ENCODE measurements at places on chromosomes 4 and X.

DNA sequence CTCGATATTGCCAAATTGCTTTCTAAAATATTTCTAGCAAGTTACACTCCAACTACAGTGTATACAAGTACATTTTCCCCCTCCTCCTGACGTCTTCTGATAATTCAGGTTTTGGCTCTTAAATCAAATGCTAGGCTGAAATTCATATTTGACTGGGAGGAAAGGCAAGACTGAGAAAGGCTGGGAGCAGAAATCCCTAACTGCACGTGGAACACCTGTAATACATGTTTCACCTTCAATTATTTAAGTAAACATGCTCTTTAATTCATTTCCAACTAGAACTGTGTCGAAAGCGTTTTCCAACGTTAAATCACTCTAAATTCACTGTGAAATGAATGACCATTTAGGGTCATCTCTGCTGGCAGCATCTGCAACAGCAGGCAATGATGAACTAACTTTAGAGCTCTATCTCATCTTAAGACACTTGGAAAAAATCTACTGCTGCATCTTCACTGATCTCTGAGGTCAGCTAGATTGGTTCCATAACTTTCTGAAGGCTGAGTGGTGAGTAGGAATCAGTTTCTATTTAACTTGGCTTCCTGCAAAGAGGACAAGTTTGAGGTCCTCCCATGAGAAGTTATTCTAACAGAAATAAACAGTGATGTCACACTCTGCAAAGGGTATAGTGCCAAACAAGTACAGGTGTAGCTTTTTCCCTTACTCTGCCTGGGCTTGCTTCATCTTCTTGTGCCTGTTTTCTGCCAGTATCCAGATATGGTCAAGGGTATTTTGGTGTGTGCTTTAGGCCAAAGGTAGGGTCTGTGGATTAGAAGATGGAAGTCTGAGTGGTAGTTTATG is 144.3 kb upstream of the PAK3 start:
- no peaks in the 10 kb centered on the region for H3K4me1 ChIP-seq
- no peak overlapping the region for H3K27ac ChIP-seq
- DNase-seq, result no peak
- H3K27me3 ChIP-seq, result no peaks in the 10 kb centered on the region
- no peak overlapping the region for H3K4me3 ChIP-seq
- H3K36me3 ChIP-seq, result no peaks in the 10 kb centered on the region

DNA sequence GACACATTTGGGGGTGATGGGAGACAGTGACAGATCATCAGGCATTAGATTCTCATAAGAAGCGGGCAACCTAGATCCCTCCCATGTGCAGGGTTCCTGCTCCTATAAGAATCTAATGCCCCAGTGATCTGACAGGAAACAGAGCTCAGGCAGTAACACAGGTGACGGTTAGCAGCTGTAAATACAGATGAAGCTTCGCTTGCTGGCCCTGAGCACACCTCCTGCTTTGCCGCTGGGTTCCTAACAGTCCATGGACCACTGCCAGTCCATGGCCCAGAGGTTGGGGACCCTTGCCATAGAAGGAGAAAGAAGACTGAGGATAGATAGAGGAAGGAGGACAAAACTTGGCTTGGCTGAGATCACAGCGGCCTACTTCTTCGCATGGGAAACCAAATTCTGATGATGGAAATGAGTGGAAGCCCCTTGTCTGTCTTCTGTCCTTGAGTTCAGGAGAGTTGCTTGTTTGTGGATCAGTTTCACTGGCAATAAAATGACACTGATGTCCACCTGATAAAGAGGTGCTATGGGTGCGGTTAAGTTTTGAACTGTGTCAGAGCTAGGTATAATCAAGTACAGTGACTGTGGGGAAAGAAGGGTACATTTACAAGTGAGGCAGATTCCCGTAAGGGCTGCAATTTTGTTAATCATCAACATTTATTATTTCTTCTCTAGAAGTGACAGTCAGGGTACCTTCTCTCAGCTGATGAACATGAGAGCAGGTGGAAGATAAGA is 1.7 kb upstream of the TIFA start:
- peak overlapping the region; percentile 86 for H3K27ac ChIP-seq
- no peaks in the 10 kb centered on the region for H3K27me3 ChIP-seq
- H3K4me3 ChIP-seq, result peak overlapping the region; percentile 14
- peaks cover 47% of the 10 kb centered on the region for H3K4me1 ChIP-seq
- DNase-seq, result no peak

- H3K36me3 ChIP-seq, result no peaks in the 10 kb centered on the region
- H3K4me1 ChIP-seq, result no peaks in the 10 kb centered on the region
- H3K27me3 ChIP-seq, result peaks cover 4% of the 10 kb centered on the region
- no peak for DNase-seq
- H3K4me3 ChIP-seq, result no peak overlapping the region
These were observed 83.7 kb upstream of the ADRA2C start for GRCh38 chr4:3682236-3683076.

GRCh38 chrX:39813631-39814277 is 284.0 kb downstream of the BCOR start:
- no peak for DNase-seq
- H3K27me3 ChIP-seq, result no peaks in the 10 kb centered on the region
- no peak overlapping the region for H3K27ac ChIP-seq
- peaks cover 14% of the 10 kb centered on the region for H3K4me1 ChIP-seq
- H3K4me3 ChIP-seq, result no peak overlapping the region

- DNase-seq, result no peak
- no peak overlapping the region for H3K27ac ChIP-seq
- H3K4me3 ChIP-seq, result no peak overlapping the region
- H3K27me3 ChIP-seq, result no peaks in the 10 kb centered on the region
- H3K4me1 ChIP-seq, result no peaks in the 10 kb centered on the region
- H3K36me3 ChIP-seq, result no peaks in the 10 kb centered on the region
These were observed 134.6 kb downstream of the ARSF start for GRCh38 chrX:3175659-3176438.

DNA sequence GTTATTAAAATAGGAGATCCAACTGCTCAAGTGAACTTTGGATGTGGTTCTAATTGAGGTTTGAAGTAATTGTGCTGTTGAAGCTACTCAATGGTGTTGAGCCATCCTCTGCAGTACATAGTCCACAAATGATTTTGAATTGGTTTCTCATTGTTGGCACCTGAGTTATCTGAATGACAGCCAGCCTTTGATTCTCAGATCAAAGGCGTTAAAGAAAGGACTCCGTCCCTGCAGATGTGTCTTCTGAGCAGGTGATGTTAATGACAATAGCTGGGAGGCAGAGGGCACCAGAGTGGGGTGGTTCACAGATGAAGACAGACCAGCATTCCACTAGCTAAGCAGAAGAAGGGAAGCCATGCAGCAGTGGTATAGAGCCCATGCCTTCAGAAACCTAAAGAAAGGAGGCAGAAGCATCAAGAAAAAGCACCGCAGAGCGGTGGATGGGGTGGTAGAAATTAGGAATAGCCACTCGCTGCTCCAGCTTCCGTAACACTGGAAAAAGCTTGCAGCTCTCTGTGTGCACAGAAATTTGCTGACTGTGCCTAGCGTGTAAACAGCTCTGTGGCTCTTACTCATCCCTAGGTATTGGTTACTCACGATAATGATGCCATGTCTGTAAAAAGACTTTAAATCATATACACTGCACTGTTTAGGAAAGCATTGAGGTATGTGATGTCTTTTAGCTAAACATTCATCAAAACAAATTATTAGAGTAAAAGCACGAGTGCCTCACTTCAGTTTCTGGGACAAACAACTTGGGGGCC is 79.2 kb upstream of the CLCN4 start:
- H3K27ac ChIP-seq, result no peak overlapping the region
- peaks cover 4% of the 10 kb centered on the region for H3K4me1 ChIP-seq
- H3K27me3 ChIP-seq, result no peaks in the 10 kb centered on the region

DNA sequence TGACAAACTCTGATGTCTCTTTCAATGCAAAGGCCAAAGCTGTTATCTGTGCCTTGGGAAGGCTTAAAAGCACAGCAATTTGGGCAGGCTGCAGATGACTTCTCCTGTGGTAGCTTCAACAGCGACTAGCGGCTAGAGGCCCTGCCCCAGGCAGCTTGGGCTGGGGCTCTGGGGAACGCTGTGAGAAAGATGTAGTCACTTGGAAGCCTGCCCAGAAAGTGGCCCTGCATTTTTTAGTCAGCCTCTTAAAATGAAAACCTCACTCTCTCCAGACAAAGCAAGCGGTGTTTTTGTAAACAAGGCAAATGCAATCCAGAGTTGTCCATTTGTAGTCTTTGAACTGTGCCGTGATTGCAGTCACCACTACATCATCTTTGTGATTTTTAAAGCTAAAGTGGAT is 27.5 kb downstream of the PCYT1B start:
- H3K4me3 ChIP-seq, result no peak overlapping the region
- no peaks in the 10 kb centered on the region for H3K27me3 ChIP-seq
- H3K27ac ChIP-seq, result no peak overlapping the region
- no peaks in the 10 kb centered on the region for H3K36me3 ChIP-seq
- H3K4me1 ChIP-seq, result no peaks in the 10 kb centered on the region

GRCh38 chr4:72797486-72797885 is 228.5 kb upstream of the ADAMTS3 start:
- no peak for DNase-seq
- H3K27me3 ChIP-seq, result no peaks in the 10 kb centered on the region

- H3K4me1 ChIP-seq, result no peaks in the 10 kb centered on the region
- H3K27me3 ChIP-seq, result no peaks in the 10 kb centered on the region
- H3K36me3 ChIP-seq, result no peaks in the 10 kb centered on the region
- no peak overlapping the region for H3K27ac ChIP-seq
These were observed 181.7 kb downstream of the GABRB1 start for GRCh38 chr4:47213106-47213505.

- no peaks in the 10 kb centered on the region for H3K27me3 ChIP-seq
- no peaks in the 10 kb centered on the region for H3K36me3 ChIP-seq
- peak within 1 kb of the TSS; percentile 57 for H3K4me3 ChIP-seq
- H3K4me1 ChIP-seq, result peaks cover 8% of the 10 kb centered on the region
- no peak within 1 kb of the TSS for H3K27ac ChIP-seq
These were observed at the start of gene OCRL for GRCh38 chrX:129540068-129540653. OCRL (plus strand) TSS chrX:129540259; CDS start chrX:129540440, 181 bp downstream.

DNA sequence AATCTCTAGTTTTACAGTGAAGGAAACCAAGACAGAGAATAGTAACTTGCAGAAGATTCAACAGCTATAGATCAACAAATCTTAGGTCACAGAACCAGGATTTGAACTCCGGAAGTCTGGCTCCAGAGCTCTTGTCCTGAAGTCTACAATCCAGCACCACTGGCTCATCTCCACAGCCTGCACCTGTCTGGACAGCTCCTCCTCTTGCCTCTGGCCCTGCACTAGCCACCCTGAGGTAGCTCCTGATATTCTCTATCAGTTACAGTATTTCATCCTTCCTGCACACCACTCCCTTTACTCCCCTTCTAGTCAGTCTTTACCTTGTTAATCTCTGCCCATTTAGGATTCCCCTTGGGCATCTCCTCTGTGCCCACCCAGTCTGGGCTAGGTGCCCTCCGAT is 58.1 kb upstream of the LNX1 start:
- no peaks in the 10 kb centered on the region for H3K4me1 ChIP-seq
- no peak overlapping the region for H3K27ac ChIP-seq
- no peaks in the 10 kb centered on the region for H3K36me3 ChIP-seq
- H3K4me3 ChIP-seq, result no peak overlapping the region

GRCh38 chrX:5100004-5100403 is 1128.7 kb downstream of the NLGN4X start:
- no peaks in the 10 kb centered on the region for H3K4me1 ChIP-seq
- no peak for DNase-seq

GRCh38 chr4:136793848-136794247 is 738.4 kb downstream of the PCDH18 start:
- no peaks in the 10 kb centered on the region for H3K27me3 ChIP-seq
- no peaks in the 10 kb centered on the region for H3K36me3 ChIP-seq
- no peaks in the 10 kb centered on the region for H3K4me1 ChIP-seq
